Mesothelial cell of epicardium (in vitro differentiated cells): ENCODE measurements at places on chromosomes 4 and X. TPM values are rescaled to one million over a fixed set of nuclear protein-coding genes. Genes with fewer than 3 reads are reported as not detected.

Gene KIF4A
- total RNA-seq = 12.2 to 13.1 TPM (median 12.7 TPM) in 3 replicates

- DNase-seq = peak; percentile 57
Observed at GRCh38 chr4:139746431-139747171, 81.0 kb downstream of the MGST2 start.

Gene PYURF
- 56.1 to 58.9 TPM (median 57.6 TPM) in 3 replicates for total RNA-seq

DNA sequence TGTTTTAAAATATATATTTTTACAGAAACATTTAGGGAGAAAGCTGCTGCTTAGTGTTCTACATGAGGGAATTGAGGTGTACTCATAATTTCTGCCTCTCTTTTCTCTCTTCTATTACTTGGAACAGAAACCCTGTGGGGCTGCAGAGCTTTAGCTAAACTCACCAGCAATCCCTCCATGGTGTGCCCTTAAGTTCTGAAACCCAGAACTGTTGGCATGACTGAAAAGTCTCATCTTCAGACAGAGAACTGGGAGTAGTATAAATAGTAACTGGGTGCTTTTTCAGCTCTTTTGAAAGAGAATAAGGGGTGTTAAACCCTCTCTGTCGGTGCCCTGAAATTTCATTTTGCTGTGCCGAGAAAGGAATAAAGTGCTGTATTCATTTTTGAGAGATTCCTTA is 294.9 kb upstream of the BOD1L1 start:
- DNase-seq = no peak

DNA sequence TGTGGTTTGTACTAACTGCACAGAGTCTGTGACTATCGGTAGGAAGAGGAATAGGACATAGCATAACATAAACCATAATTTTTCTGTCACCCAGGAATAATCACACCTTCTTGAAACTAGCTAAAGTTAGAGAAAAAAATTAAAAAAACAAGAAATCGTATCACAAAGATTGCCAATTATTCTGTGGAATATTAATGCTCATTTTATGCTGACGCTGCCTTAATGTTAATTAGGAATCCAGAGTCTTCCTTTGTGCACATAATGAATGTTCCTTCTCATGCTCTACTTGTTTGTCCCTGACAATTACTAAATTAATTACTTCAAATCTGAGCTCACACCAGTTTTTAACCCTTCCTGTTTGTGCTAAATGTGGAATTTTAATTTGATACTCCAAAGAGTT is 772.7 kb upstream of the EPHA5 start:
- DNase-seq = no peak

Gene GDPD2
- 0.29 to 0.36 TPM (median 0.31 TPM) in 3 replicates for total RNA-seq

- no peak for DNase-seq
Observed at GRCh38 chrX:106323357-106323756, 155.3 kb downstream of the PWWP3B start.

DNA sequence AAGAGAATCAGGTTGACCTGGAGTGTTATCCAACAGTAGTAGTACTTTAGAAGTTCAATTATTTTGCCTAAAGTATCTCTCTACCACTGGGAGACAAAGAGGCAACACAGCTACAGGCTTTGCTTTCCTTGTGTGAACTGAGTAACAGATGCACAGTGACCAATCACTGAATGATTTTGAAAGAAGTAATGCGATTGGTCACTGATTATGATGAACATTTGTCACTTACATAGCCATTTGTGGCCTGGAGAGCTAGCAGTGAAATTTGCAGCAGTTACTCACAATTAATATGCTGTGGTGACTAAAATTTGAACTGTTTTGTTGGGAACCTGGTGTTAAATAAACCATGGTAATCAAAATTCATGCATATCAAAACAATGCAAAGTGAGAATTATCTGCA is 508.7 kb upstream of the DIPK2B start:
- DNase-seq = no peak

- DNase-seq = no peak
Observed at GRCh38 chr4:111274486-111274885, 651.6 kb upstream of the PITX2 start.

DNA sequence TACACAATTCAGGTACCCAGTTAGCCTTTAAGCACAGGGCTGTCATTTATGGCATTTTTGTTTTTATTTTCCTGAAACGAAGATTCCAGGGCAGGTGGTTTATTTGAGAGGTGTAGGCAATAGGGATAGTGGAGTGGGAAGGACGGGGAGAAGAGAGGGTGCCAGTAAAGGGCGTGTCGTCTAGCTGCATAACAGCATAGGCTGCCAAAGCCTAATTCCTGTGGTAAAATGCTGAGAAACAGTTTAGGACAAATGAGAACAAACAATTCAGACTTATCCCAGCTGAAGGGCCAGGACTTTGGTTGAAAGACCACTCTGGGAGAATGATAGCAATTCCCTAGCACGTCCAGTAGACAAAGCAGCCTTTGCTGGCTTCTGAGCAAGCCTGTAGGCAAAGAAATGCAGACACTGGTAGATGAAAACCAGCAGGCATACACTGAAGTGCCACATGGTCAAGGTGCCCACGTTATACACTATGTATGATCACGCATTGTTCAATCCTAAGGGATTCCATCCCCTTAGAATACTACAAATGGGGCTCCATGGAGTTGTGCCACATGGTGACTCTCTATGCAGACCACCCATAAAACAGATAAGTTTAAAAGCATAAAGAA is 70.6 kb downstream of the PKD2 start:
- DNase-seq = no peak

GRCh38 chrX:102767287-102767686 is 46.7 kb downstream of the GPRASP3 start:
- no peak for DNase-seq

GRCh38 chr4:130563185-130563888 is 1467.4 kb downstream of the C4orf33 start:
- no peak for DNase-seq

DNA sequence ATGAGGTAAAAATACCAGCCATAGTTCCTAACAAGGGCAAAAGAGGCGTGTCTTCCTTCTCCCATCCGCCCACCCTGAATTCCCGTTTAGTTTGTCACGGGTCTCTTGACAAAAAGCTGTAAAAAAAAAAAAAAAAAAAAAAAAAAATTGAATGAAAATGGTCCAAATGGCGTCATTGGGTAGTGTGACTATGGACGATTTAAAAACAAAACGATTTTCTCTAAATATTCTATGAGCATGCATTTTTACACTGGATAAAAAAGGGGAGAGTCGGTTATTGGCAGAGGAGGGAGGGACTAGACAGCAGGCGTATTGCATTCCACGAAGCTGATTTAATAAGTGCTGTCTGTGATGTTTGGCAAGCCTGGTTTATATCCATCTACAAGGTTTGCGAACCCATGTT is at the start of gene FAM133A:
Gene FAM133A, plus strand, starts transcription at position 338 of the 403 bp plus-strand sequence. CDS start 35,214 bp downstream, outside the sequence.
- no peak for DNase-seq

Gene RAB33A
- 4.2 to 4.6 TPM (median 4.3 TPM) in 3 replicates for total RNA-seq

DNA sequence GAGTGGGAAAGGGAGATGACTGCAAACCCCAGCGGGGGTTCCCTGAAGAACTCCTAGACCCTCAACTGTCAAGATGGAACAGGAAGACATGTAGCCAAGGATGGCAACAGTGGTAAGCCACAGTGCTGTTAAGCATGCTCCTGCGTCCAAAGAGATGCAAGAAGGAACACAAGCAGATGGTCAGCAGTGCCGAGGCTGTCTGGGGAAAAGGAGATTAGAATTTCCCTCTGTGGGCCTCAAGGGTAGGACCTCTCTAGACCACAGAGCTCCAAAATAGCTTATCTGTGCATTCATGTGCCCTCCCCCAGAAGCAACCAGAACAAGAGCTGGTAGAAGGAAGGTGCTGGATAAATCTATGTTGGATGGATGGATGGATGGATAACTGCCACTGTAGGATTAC is 82.0 kb upstream of the CPEB2 start:
- no peak for DNase-seq

Gene KLF8
- 9.6 to 9.8 TPM (median 9.7 TPM) in 3 replicates for total RNA-seq

Gene GLRA2
- total RNA-seq = not detected in 3 replicates

Gene PARM1
- 12.6 to 13.9 TPM (median 13.6 TPM) in 3 replicates for total RNA-seq

Gene SPANXN1
- 0.63 to 0.86 TPM (median 0.74 TPM) in 3 replicates for total RNA-seq

- DNase-seq = no peak
Observed at GRCh38 chr4:136864604-136865185, 667.6 kb downstream of the PCDH18 start.

- no peak for DNase-seq
Observed at GRCh38 chrX:118627084-118627758, 100.2 kb upstream of the IL13RA1 start.

Gene PAK3
- total RNA-seq = 4.0 to 4.2 TPM (median 4.2 TPM) in 3 replicates

Gene SCRG1
- total RNA-seq = 0.42 to 0.47 TPM (median 0.44 TPM) in 3 replicates
